Activated naive CD4-positive, alpha-beta T cell treated with anti-CD3 and anti-CD28 coated beads, Interleukin-2, amount 50 U/mL, for 16 hours (primary cell): ENCODE measurements at places on chromosomes 4 and X.
A peak's percentile ranks its signal among the peaks of the same experiment; 100 is the strongest.

DNA sequence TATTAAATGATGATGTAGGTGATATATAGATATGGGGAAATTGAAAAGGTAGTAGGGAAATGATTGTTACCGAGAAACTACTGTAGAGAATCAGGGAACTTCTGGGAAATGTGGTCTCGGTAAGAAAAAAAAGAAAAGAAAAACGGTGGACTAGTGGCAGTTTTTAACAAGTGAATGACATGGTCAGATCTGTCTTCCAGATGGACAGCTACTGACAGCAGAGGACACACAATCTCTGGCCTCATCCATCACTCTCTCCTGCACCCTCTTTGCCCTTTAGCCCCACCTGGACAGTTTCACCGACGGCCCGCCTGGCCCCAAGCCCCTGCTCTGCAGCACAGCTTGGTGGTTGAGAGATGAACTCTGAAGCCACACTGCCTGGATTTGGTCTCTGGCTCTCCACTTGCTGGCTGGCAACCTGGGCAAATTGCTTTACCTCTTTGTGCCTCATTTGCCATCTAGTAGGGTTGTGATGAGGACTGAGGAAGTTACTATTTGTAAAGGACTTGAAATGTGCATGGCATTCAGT is 23.4 kb downstream of the RBM47 start:
- no peak for DNase-seq

- DNase-seq: no peak
Observed at GRCh38 chrX:150489359-150490015, 78.9 kb upstream of the MTM1 start.

- no peak for DNase-seq
Observed at GRCh38 chr4:182286931-182287330, 43.7 kb downstream of the TENM3 start.

DNA sequence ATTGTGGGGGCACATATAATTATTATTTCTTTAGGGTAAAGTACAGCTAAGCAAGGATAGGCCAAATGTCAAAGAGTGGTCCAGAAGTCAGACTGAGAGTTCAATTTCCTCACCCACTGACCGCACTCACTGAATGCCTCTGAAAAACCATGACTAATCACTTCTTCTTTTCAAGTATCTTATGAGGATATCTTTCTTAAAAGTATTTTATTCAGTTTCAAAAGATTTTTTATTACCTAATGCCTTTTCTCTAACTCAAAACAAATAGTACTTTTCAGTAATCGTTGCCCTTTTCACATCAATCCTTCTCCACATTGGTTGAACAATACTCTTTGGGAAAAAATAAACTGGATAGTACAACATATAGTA is 61.7 kb upstream of the CAMK2D start:
- no peak for DNase-seq

GRCh38 chr4:10163296-10163695 is 46.7 kb upstream of the WDR1 start:
- no peak for DNase-seq

- no peak for DNase-seq
Observed at GRCh38 chr4:113553082-113553481, 208.5 kb downstream of the CAMK2D start.

DNA sequence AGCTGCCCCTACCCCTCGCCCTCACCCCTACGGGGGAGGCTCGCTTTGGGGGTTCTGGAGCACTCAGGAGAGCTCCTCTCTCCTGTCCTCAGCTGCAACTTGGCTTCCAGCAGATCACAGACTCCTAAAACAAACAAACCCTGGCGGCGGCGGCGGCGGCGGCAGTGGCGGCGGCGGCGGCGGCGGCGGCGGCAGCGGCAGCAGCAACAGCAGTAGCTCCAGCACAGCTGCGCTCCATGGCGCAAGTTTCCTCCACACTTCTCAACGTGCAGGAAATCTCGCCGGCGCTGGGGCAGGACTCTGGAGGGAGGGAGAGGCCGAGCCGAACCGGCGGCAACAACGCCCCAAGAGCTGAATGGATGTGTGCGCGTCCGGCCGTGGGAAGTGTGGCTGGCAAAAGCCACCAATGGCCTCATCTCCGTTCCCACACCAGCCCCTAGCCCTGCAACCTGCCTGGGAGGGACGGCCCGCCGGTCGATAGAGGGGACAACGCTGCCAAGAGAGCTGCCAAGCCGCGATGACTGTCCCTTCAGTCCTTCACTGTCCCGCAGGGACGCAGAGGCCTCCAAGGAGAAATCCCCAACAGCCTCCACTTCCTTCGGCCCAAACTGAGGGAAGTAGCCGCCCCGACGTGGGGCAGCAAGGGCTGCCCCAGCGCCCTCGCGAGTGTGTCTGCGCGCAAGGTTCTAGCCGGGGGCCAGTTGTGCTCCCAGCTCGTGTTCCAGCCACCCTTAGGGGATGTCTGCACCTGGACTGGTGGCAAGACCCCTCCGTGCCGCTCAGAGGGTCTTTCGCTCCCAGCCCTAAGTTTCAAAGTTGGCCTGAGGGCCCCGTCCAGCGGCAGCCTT is 775 bp downstream of the SHROOM4 start:
- no peak for DNase-seq

DNA sequence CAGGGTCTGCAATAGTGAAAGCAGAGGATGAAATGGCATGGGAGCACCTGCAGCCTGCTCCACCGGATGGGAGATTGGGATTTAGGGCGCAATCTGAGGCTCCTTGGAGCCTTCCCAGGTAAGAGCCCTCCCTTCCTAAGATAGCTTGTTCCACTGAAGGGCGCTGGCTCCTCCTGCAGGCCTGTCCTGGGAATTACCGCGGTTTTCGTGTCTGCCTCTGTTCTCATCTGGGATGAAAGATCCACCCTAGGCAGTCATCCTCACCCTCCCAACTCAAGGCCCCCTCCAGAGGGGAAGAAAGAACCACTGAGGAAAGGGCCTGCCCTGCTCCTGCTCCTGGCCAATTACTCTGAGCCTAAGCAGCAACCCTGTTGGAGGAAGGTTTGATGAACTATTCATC is 547.5 kb downstream of the SMARCA1 start:
- DNase-seq: no peak

- DNase-seq: peak; percentile 32
Observed at GRCh38 chr4:8229331-8229975, 30.4 kb downstream of the SH3TC1 start.

DNA sequence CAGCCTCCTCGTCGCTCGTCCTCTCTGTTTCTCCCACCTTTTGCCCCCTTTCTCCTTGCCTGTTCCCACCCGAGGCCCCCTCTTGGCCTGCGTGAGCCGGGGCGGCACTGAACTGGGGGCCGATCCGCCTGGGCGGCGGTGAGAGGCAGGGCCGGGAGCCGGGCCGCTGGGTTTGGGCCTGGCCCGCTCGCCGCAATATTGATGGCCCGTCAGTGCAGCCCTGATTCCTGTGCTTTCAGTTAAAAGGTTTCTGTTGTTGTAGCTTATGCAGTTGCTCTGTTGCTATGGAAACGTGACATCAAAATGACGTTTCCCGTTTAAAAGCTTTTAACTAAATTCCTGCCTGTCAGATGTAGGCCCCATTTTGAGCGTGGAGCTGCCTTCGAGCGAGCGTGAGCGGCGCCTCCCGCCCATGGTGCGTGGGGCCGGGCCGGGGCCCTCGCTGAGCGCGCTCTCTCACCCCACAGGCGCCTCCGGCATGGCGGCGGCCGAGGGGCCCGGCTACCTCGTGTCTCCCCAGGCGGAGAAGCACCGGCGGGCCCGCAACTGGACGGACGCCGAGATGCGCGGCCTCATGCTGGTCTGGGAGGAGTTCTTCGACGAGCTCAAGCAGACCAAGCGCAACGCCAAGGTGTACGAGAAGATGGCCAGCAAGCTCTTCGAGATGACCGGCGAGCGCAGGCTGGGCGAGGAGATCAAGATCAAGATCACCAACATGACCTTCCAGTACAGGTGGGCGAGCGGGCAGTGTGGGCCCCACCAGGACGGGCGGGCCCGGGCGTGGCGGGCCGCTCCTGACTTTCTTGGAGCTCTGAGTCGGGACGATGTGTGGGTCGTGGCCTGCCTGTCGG is at the start of gene MSANTD1:
TSS of gene MSANTD1 (plus strand) at position 349 of the 851 bp plus-strand sequence. CDS start at position 413, 64 bp downstream.
- DNase-seq: peak; percentile 7

DNA sequence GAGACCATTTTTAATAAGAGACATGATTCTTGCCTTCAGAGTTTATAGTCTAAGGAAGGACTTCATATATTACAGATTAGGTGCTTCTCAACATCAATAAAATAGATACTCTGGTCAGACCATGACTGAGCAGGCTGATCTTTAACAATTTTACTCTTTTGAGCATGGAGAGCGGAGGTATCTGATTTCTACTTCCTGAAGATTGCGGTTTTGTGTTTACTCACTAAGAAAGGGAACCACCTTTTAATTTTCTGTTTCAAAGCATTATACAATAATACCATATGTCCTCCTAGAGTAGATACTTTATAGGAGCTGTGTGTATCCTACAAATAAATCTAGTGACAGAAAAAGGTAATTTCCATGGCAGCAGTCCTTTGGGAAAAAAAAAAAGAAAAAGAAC is 12.5 kb downstream of the MORC4 start:
- DNase-seq: no peak

DNA sequence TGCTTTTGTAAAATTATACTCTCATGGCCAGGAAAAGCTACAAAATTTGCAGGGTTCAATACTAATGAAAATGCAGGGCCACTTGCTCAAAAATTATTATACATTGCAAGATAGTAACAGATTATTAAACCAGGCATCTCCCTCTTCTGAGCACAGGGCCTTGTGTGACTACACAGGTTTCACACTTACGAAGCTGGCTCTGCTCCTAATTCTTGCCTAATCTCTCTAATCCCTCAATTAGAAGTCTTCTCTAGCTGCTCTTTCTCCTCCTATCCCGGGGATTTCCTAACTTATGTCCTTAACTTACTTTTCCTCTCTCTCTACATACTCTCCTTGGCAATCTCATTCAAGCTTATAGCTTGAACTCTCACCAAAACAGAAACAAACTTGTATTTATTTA is 168.3 kb downstream of the AREG start:
- no peak for DNase-seq

GRCh38 chr4:723751-724530 is 18.3 kb downstream of the PCGF3 start:
- DNase-seq: no peak

- no peak for DNase-seq
Observed at GRCh38 chr4:2407991-2408342, 10.5 kb downstream of the ZFYVE28 start.

DNA sequence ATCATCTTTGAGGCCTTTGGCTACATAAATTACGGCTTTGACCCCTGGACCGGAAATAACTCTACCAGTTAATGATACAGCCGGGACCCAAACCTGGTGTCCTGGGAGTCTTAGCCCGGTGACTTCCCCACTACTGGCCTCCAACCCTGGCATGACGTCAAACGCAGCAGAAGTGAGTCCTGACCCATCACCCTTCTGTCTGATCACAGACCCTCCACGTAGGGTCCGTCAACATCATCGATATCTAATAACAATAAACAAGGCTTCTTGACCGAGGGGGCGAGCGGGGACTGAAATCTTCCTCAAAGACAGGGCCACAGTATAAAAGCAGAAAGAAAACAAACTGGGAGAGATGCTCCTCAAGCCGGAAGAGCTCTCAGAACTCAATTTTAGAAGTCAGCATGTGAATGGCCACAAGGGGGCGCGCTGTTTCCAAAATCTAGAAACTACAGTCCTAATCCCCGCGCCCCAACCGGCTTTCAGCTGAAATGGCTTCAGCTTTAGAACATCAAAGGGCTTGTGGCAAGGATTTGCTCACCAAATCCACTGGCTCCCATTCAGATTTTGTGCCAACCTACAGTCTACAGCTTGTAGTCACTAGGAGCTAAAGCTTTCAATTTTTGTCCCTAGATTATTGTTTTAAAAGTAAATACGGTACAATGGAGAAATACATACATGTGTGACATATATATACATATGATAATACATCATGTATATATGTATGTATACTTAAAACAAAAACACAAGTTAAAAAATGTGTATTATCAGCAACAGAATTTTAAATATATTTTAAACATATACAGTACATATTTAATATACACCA is 46.4 kb upstream of the ENPP6 start:
- DNase-seq: peak; percentile 93

- DNase-seq: no peak
Observed at GRCh38 chrX:134554291-134554690, 94.3 kb downstream of the HPRT1 start.

- DNase-seq: no peak
Observed at GRCh38 chrX:18652636-18653035, 19.3 kb downstream of the RS1 start.

DNA sequence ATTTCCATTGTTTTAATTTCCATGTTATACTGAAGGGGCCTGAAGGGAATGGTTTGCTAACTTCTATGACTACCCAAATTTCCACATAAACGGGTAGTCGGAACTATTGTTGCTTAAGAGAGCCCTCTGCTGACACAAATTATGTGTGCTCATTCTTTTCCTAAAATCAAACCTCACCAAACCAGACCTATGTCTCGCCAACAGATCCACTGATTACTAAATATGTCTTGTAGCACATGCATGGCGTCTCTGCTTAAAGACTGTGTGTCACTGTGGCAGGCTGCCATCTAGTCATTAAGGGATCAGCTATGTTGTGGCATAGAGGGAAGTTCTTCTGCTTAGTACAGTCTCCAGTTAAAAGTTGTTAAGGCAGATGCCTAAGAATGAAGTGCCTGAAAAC is 25.1 kb downstream of the PIR start:
- no peak for DNase-seq

- no peak for DNase-seq
Observed at GRCh38 chr4:73573794-73574528, 46.3 kb downstream of the RASSF6 start.

DNA sequence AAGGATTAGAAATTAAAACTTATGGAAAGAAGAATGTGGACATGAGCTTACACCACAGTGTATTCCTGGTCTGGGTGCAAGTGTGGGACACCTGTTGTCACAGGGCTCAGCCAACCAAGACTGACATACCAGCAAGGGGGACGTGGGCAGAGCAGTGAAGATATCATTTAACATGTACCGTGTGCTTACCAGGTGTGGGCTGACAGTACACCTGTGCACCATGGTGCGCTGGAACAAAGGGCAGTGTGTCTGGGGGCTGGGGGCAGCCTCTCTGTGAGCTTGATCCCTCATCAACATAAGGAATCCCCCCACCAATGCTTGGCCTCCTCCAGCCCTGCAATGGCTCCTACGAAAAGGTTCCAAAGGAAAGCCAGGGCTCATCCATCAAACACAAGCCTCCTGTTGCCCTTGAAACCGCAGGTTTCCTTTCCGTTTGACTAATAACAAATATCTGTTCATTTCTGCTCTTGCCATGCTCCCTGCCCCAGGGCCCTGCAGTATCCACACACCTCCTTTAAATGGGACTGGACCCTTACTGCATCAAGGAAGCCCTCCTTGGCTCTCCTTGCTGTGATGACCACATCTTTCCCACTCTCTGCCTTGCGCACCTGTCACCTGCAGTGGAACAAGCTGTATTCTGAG is 16.7 kb downstream of the EVC2 start:
- no peak for DNase-seq

GRCh38 chr4:47741200-47741599 is 96.7 kb downstream of the CORIN start:
- DNase-seq: no peak

DNA sequence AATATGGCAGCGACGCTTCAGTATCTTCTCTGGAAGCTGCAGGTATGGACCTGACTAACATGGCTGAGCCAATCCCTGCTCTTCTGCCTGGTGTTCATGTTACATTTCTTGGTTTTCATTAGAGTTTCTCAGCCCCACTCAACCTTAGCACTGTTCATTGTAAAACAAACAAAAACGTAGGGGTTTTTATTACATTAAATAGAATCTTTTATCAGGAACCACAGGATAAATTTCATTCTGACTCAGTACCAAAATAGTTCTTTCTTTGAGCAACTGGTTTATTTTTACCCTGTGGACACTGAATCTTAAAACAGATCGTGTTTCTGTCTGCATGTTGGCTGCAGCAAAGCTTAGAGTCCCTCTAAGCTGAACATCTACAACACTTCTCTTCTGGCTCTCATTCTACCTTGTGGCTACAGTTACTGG is 27.1 kb downstream of the FHIP1A start:
- no peak for DNase-seq

GRCh38 chrX:140249088-140249487 is 255.8 kb downstream of the SOX3 start:
- no peak for DNase-seq
